Lower leg skin (tissue), 4 donors: ENCODE measurements at places on chromosomes 7 and 10. TPM values are rescaled to one million over a fixed set of nuclear protein-coding genes. Genes with fewer than 3 reads are reported as not detected.
A peak's percentile ranks its signal among the peaks of the same experiment; 100 is the strongest.

GRCh38 chr10:88108115-88108610, 244.7 kb downstream of the PTEN start:
- no peak for DNase-seq

GRCh38 chr7:130845581-130846085, 111.6 kb upstream of the KLF14 start:
- peak; percentile 48 for DNase-seq

GRCh38 chr7:88281749-88282148, 24.9 kb downstream of the STEAP4 start:
- no peak for DNase-seq

DNA sequence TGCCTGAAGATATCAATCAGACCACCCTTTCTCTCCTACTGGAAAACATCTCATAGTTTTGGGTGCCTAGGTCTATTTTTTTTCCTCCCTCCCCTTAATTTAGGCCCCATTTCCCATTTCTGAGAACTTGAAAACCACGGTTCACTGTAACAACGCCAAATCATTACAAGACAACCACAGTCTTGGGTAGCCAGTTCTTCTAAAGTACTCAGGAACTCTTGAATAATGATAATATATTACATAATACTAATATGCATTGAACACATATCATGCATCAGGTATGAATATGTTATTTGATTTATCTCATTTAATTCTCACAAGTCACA, 185.1 kb upstream of the ADO start:
- DNase-seq: no peak

DNA sequence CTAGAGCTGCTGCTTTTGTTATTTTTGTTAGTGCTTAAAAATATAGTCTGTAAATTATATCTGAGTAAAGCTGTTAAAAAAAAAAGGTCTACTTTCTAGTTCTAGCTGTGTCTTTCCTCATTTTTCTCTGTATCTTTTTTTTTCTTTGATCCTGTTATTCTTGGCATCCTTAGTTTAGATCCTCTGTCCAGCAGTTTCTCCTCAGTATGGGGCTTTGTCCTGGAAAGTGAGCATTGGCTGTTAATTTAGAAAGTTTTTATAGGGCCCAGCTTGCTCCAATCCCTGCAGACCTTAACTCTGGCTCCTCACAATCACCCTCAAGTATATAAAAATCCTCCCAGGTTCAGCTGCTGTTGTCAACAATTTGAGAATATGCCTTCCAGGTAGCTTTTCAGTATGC, 23.5 kb downstream of the DDX50 start:
- no peak for DNase-seq

DNA sequence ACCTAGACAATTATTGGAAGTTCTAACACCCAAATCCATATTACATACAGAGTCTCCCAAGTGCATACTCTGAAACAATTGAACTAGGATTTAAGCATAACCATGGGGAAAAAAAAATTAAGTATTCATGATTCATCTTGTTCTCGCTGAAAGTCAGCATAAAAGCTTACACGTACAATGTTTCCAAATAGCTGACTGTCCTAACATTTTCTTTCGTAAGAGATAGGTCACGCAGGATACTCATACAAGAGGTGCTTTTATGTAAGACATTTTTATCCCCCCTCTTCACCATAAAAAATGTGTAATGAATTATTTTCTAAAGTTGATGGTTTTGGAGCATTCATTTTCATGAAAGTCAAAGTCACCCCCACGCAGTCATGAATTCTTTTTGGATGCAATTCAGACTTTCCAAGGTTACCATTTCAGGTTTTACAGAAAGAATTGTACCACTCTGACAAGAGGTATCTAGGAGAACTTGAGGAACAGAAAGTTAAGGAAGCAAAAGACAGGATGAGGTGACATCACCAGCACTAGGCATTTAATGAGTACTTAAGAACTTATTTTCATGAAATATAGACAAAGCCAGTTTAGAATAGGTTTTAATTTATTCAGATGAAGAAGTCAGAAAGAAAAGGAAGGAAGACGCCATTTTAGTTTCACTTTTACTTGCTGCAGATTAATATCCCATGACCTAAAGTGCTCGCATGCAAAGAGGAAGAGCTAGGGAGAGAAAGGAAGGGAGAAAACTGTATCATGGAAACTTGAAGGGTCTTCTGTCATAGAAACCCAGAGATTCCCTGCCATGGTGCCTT, 55.8 kb downstream of the TMEM26 start:
- DNase-seq: no peak

GRCh38 chr7:83608716-83609115, 40.2 kb downstream of the SEMA3E start:
- DNase-seq: no peak

DNA sequence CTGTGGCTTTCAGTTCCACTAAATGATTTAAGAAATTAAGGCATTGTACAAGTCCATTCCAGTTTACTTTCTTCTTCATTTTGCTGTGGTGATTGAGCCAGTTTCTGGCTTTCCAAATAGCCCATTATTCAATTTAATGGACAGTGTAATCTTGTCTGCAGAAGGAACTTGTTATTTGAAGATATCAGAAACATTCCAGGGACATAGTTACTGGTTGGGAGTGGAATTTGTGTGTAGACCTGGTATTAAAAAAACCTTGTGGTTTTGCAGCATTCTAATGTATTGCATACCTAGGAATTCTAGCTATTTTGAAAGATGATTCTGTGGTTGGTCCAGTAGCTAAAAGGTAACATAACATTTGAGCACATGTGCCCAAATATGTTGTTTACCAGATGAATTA, 72.2 kb downstream of the MCU start:
- DNase-seq: no peak

DNA sequence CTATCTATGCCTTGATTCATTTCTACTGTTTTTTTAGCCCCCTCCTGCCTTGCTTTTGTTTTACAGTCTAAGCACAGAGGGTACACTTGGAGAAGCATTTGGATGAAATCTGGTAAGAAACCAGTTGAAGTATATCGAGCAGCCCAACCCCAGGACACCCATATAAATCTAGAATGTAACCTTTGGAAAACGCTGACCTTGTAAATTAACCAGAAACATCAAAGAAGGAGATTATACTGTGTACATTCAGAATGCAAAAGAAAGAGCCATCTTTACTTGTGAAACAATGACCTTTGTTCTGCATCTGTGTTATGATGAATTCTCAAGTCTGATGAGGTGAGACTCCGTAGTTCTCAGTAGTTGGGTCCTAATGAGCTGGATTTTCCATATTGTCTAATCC, 49.3 kb upstream of the RAB18 start:
- DNase-seq: no peak

DNA sequence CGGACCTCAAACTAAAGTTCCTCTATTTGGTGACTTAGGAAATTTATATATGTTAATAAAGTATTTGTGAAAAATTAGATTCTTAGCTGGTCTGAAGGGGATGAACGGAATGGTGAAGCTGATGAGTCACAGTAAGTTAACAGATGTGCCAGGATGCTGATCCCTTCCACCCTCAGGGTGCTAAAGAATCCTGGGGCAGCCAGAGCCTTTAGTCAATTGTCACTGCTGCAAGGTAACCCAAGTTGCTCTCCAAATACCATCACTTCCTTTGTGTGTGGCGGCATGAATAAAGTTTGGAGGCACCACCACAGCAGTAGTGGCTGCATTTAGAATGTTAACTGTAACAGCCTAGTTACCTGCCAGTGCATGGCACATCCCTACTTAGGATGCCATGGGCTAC, 222.6 kb upstream of the PPP1R3A start:
- DNase-seq: no peak

- DNase-seq: no peak
These were observed 164.6 kb downstream of the TRIL start for GRCh38 chr7:28793381-28794085.

DNA sequence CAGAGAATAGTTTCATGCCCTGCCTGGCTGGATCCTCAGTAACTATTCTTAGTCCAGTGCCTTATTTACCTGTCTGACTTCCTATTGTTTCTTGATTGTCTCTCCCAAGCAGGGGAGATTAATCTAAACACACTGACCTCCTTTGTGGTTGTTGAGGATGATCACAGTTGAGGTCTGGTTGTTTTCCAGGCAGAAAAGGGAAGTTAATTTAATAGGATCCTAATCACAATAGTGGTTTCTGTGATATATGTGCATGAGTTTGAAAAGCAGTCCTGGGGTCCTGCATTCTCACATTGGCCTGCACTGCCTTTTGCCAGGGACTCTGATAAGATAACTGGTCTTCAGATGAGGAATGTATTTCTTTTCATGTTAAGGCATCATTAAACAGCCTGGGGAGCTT, 130.1 kb downstream of the SND1 start:
- no peak for DNase-seq

DNA sequence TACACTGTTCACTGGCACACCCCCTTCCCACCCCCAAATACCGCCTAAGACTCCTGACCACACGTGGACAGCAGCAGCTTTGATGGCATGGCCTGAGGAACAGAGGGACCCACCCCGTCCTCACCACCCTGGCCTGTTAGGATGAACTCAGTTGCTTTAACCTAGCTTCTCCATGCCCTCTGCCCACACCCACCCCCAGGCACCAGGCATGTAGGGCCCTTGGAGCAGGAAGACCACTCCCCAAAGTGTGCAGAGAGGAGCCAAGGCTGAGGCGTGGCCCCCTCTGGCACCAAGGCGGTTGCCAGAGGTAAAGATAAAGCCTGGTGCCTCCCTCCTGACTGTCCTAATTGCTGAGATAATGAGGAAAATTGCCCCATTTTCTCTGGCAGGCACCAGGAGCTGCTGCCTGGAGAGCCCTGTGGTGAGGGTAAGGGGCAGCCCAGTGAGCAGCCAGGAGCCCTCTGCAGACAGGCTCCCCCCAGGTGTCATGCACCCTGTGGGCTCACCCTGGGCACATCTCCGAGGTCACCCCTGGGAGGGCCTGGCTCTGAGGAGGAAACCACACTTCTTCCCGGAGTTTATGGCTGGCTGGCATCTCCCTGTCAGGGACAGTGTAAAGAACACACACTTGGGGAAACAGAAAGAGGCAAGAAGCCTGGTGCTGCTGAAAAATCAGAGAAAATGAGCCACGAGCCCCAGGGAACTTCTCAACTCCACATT, 47.7 kb downstream of the LRRC20 start:
- no peak for DNase-seq

GRCh38 chr7:11478882-11479281, 353.1 kb downstream of the THSD7A start:
- no peak for DNase-seq

DNA sequence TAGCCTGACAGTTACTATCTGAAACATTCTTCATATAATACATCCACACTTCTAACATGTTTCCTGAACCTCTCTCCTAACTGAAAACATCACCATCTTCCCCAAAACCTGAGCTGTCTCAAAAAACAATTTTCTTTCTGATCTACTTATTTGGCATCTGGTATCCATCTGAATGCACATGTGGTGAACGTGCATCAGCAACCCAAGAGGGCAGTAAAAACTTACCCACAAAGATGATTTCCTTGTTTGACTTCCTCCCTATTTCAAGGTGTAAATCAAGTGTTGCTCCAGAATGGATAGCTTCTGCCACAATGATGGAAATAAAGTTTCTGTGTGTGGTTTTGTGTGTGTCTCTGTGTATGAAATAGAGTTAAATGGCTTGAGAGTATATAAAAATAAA, 500.4 kb downstream of the MAGI2 start:
- DNase-seq: no peak

DNA sequence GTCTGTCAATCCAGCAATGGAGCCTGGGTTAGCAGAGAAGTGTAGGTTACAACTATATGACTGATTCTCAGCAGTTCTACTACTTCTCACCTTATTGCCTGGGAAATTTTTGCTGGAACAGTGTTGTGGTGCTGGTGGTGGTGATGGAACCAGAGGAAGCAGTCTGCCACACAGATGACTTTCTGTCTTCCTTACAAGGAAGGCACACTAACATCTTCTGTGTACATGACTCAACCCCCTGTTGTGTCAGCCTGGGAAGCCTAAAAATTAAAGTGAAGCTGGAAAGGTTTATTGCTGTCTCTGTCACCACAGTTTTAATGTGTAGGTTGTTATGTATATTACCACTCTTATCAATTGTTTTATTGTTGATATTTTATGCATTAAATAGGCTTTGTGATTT, 40.3 kb downstream of the ANKRD7 start:
- DNase-seq: no peak

GRCh38 chr7:102064361-102065025, 222.2 kb upstream of the SH2B2 start:
- DNase-seq: no peak

DNA sequence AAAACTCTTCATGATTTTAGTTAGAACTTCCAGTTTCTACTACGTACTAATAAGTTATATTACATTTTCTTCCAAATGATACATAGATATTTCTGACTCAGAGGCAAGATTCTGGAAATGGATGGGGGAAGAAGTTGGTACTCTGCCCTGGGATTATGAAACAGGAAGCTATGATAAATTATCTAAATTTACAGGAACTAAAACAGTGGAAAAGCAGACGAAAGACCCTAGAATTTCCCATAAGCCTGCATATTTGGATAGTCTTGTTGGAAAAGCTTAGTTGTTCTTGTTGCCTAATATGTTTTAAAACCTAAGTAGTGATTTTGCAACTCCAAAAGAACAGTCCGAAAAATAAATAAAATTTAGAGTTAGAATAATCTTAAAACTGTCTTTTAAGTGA, 21.8 kb downstream of the CFAP69 start:
- peak; percentile 42 for DNase-seq

DNA sequence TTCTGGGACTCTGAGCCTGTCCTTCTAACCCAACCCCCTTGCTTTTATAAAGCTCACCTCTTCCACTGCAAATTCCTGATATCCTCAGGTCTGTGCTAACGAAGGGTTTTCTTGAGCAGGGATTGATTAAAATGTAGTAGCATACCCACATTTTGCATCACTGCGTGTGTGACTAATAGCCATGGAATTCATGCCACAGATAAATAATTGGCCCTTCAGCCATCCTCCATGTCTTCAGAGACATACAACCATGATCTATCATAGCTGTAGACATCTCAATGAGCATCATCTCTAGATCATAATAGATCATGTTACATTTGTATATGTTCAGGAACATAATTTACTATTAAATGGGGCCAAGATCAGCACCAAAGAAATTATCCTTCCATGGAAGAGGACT, 990.3 kb downstream of the KCNMA1 start:
- no peak for DNase-seq

PRKCQ gene
- 0.17 TPM for total RNA-seq

TRIP6 gene
- 88.7 TPM for total RNA-seq

ANLN gene
- 14.1 TPM for total RNA-seq

GIMAP1 gene
- 4.6 TPM for total RNA-seq

WAPL gene
- 45.0 TPM for total RNA-seq

FAM25A gene
- total RNA-seq: 430 TPM

EBLN1 gene
- not detected for total RNA-seq

ZCCHC24 gene
- total RNA-seq: 9.9 TPM

WAC gene
- total RNA-seq: 86.2 TPM

CBX3 gene
- 52.8 TPM for total RNA-seq

MUC12 gene
- total RNA-seq: not detected

PPP1R3A gene
- total RNA-seq: not detected

EVX1 gene
- total RNA-seq: not detected

CRPPA gene
- total RNA-seq: 1.5 TPM

SCIN gene
- total RNA-seq: 6.6 TPM

ZFAND2A gene
- 25.5 TPM for total RNA-seq

DNAJC2 gene
- total RNA-seq: 17.9 TPM
